ENCODE measurements at places on chromosomes 6 and 20.

DNA sequence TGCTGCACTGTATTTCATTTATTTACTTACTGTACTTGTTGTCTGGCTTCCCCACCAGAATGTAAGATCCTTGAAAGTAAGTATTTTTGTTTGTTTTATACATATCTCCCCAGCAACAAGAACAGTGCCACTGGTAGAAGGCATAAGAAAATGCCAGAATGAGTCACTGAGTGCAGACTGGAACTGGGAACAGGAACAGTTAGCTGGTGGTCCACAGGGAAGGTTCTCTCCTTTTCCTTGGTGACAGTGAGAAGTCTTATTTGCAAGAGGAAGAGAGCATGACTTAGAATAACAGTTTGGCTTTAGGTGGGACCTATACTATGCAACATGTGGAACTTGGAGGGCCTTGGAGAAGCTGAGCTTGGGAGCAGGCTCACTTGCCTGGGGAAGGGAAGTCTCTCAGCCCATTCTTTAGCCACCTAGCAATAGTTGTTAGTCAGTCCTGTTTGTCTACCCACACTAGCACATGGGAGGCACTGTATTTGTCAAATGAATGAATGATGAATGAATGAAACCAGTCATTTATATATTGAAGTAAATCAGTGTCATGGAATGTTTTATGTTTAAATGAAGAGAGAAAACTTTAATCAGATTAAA is 203.5 kb downstream of the KCNQ5 start:
- DNase-seq, result no peak

- DNase-seq, result no peak
Measured at GRCh38 chr6:82283771-82284410, 36.3 kb upstream of the IBTK start.

DNA sequence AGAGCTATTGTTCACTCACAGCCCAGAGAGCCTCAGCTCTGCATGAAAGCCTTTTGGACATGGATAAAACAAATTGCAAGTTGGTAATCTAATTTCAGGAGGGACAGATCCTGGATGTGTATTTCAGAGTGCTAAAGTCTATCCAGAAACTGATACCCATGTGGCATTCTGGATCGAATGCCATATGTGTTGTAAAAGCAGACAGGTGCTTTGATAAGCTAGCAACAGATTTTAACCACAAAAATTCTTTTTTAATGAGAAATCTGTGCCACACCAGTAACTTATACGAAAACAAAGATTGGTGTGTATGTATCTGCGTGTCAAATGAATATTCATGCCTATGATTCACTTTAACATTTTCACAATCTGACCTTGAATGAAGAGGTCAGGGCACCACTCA is 936.6 kb upstream of the MAP3K7 start:
- no peak for DNase-seq

GRCh38 chr20:19115581-19115980 is 96.9 kb upstream of the SLC24A3 start:
- DNase-seq, result no peak

GRCh38 chr6:5256952-5257351 is 3.8 kb downstream of the LYRM4 start:
- DNase-seq, result no peak
